ENCODE measurements at places on chromosomes 1 and 21. TPM values are rescaled to one million over a fixed set of nuclear protein-coding genes. Genes with fewer than 3 reads are reported as not detected.

SELENBP1 gene
- 396 TPM for total RNA-seq

S100A14 gene
- 76.5 TPM for total RNA-seq

ADAM30 gene
- total RNA-seq, result not detected

DNA sequence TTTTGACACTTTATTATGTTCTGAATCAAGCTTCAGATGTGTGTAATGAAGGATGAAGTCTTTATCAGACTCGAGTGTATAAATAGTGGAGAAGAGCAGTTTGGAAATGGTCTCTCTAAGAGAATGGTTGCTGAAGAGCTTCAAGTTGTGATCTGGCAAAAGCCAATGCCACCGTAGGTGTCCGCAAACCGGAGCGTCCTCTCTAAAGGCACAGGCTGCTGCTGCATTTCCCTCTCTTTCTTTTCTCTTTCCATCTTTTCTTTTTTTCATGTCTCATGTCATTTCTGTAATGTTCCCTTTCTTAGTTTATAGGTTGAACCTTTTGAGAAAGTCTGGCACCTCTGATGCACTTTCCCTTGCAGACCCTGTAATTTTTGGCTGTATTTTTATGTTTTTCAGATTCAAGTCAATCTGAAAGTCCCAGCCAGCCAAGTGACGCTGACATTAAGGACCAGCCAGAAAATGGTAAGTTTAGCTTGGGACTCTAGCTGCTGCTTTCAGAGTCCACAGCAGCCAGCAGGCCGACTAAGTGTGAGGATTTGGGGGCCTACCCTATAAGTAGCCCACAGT lies 194.8 kb downstream of the NFIA start:
- DNase-seq, result no peak

DNA sequence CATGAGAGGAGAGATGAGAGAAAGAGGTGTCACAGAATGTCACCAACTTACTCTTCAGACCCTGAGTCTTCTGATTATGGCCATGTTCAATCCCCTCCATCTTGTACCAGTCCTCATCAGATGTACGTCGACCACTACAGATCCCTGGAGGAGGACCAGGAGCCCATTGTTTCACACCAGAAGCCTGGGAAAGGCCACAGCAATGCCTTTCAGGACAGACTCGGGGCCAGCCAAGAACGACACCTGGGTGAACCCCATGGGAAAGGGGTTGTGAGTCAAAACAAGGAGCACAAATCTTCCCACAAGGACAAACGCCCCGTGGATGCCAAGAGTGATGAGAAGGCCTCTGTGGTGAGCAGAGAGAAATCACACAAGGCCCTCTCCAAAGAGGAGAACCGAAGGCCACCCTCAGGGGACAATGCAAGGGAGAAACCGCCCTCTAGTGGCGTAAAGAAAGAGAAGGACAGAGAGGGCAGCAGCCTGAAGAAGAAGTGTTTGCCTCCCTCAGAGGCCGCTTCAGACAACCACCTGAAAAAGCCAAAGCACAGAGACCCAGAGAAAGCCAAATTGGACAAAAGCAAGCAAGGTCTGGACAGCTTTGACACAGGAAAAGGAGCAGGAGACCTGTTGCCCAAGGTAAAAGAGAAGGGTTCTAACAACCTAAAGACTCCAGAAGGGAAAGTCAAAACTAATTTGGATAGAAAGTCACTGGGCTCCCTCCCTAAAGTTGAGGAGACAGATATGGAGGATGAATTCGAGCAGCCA lies 8.0 kb downstream of the ELOA start:
- DNase-seq, result peak; percentile 36

DNA sequence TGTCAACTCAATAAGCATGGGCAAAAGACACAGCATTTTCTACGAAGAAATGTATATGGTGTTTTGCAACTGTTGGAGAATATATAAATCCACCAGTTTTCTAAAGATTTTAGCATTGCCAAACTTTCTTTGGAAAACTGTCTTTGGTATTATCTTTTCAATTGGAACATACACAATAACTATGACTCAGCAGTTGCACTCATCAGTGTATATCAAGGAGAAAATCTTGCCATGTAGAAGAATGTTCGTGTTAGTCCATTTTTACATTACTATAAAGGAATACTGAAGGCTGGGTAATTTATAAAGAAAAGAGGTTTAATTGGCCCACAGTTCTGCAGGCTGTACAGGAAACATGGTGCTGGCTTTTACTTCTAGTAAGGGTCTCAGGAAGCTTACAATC lies 41.1 kb downstream of the PRKAA2 start:
- DNase-seq, result no peak

DNA sequence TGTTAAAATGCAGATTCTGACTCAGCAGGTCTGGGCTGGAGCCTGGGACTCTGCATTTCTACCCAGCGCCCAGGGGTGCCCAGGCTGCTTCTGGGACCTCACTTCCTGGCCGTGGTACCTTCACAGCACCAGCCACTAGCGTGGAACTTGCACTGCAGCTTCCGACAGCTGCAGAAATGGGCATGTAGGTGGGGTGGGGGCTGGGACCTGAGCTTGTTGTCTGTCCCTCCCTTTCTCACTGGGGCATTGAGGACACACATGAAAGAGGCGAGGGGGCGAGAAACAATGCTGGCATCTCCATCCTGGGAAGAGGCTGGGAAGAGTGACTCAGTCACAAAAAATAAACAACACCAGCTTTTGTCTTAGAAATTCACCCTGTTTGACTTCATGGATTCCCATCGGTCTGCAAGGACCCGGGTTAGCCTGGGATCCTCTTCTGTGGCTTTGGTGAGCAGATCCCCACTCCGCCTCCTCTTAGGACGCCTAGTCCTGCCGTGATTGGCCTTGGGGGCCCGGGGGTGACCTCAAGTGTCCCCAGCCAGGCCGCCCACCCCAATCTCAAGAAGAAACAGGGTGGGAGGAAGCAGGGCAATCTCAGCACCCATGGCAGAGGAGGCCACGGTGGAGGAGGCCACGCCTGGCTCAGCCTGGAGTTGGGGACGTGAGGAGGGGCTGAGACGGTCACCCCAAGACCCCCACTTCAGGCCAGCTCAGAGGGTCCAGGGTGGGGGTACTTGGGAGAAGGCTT lies 29.9 kb upstream of the POFUT2 start:
- no peak for DNase-seq

Data from upper lobe of left lung (tissue), 6 donors.